Forelimb muscle (tissue), 1 donor: ENCODE measurements at places on chromosomes 2 and 18. TPM values are rescaled to one million over a fixed set of nuclear protein-coding genes. Genes with fewer than 3 reads are reported as not detected.

Gene TCF7L1
- 34.6 TPM for polyA plus RNA-seq

Gene C2orf15
- 0.37 TPM for polyA plus RNA-seq

Gene CPLX4
- not detected for polyA plus RNA-seq

- no peak for DNase-seq
Observed at GRCh38 chr2:55891671-55892094, 31.9 kb downstream of the EFEMP1 start.
